CMK (cell line): ENCODE measurements at places on chromosomes 13 and 19.

DNA sequence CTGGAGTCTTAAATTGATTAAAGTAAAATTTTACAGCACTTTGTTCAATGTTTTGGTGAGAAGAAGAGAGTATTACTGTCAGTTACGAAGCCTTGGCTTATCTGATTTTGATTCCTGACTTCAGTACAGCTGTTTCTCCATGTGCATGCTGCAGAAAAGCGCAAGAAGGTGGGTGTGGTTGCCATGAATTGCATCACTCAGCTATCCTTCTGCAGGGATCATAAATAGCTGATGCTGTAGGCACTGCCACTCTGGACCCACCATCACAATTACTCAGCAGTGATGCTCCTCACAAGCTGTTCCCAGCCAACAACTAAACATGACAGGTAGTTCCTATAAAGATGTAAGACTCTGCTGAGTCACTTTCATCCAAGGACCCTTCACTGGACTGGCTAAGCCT is 321.2 kb downstream of the IRS2 start:
- no peak for DNase-seq

DNA sequence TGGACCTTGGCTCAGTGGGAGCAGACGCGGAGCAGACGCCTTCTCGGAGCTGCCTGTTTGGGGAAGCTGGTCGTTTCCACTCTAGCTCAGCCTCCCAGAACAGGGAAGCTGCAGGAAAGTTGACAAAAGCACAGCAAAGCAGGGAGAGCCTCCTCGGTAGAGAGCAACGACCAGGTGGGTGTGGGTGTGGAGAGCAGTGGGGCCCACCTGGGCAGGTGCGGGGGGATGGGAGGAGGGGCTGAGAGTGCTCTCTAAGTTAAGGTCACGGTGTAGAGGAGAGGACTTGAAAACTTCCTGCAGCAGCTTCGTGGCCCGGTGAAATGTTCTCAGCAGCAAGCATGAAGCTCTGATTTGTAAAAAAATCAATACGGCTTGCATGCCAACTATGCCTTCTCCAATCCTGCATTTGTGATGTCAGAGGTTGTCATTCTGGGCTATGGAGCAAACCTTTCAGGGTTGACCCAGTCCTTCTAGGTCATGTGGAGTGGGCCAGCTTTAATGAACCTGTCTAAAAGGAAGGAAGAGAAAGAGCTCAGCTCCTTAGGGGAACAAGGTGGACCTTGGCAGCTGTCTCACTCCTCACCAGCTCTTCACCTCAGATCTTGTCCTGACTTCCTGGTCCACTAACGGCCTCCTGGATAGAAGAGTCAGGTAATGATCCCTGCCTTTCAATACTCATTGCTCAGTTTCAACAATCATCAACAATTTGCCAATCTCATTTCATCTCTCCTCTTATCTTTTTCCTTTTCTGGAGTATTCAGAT is 85.8 kb upstream of the UBL3 start:
- DNase-seq: no peak

- DNase-seq: no peak
Measured at GRCh38 chr13:63436325-63436668, 2020.6 kb upstream of the PCDH20 start.

DNA sequence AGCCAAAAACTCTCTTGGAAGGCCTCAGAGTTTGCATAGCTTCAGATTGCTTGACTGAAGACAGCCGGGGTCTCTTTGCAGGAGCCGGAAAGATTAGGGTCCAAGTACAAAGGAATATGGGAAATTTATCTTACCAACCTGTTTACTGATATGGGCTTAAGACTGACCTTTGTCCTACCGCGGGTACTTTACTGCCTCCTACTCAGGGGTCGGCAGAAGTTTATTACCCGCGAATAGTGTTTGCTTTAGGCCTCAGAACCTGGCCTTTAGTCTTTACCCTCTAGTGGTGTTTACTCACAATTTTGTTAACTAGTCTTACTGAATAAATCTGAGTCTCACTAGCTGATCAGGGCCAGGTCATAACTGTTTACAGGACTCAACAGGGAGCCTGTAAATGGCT is 765.4 kb upstream of the SPRY2 start:
- no peak for DNase-seq

DNA sequence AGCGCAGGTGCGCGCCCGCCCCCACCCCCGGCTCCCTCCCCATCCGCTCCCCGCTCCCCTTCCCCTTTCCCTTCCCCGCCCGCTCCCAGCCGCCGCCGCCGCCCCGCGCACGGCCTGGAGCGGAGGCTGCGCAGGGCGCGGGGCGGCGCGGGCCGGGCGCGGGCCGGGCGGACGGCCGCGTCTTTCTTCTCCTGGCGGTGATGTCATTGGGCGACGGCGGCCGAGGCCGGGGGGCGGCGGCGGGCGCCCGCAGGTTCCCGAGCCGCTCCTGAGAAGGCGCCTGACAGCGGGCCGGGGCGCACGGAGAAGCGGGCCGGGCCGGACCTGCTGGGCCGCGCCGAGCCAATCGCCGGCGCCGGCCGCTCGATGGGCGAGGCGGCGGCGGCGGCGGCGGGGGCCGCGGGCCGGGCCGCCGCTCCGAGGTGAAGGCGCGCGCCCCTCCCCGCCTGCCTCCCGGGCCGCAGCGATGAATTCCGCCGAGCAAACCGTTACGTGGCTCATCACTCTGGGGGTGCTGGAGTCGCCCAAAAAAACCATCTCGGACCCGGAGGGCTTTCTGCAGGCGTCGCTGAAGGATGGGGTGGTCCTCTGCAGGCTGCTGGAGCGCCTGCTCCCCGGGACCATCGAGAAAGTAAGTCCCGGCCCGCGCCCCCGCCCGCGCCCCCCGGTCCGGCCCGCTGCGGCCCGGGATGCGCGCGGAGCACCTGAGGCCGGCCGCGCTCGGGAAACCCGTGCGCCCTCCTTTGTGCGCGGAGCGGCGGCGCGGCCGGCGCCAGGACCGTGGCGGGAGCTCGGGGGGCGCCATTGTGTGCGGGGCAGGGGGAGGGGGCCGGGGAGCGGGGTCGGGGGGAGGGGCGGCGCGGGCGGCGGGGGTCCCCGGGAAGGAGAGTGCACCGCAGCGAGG is at the start of gene ARHGEF7:
Gene ARHGEF7 (plus strand): TSS at position 250 of the 904 bp plus-strand sequence. CDS start 217 bp downstream, at position 467.
- DNase-seq: no peak

DNA sequence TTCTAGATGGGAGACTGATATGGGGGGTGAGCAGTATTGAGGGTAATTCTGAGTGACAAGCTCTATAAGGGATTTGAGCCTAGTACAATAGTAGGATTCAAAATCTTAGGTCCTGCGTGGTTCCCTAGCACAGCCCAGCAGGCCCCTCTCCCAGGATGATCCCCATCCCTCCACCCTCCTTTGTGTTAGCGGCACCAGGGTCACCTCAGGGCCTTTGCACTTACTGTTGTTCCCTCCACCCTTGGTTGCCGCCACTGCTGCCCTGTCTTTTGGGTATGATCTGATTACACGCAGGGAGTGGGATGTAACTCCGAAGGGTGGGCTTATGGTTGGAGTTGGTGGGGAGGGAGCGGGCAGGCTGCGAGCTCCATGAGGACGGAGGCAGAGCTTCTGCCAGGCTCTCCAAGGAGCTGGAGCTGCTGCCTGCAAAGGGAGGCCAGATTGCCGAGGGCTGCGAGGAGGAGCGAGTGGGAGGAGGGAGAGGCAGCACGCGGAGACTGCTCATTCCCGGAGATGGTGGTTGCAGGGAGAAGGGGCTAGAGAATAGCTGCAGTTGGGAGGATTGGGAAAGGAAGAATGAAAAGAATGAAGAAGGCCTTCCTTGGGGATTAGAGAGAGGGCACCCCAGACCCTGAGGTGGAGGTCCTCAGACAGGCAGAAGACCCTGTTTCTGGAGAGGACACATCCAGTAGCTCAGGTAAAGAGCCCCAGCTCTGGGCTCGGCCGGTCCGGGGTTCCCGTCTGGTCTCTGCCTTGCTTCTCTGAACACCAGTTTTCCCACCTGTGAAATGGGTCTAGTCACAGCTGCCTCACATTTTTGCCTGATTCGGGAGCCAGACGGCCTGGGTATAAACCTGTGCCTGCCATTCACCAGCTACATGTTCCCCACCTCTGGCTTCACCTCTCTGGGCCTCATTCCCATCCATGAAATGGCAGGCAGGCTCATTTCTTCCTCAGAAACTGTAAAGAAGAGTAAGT is 5.2 kb downstream of the NACC1 start:
- no peak for DNase-seq

DNA sequence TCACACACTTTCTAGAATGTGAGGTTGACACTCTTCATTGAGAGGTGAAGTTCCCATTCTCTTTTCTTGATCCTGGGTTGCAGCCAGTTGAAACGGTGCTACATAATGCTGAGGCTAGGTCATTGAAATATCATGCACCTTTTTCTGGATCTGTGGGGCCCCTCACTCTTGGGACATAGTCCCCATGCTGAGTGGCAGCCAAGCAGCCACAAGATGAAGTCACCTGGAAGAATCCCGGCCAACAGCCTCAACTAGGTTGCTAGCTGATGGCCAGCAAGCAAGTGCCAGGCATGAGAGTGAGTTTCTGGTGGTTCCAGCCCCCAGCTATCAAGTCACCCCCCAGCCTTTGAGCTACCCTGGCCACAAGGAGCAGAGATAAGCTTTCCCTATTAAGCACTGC is 148.5 kb upstream of the TSHZ3 start:
- DNase-seq: no peak
